ENCODE measurements at places on chromosomes 4 and X. TPM values are rescaled to one million over a fixed set of nuclear protein-coding genes. Genes with fewer than 3 reads are reported as not detected.

The S100P gene
- total RNA-seq: 16.1 TPM

The COPS4 gene
- total RNA-seq: 31.3 TPM

The GAGE13 gene
- not detected for total RNA-seq

The HDX gene
- 5.8 TPM for total RNA-seq

The SNCA gene
- 13.4 TPM for total RNA-seq

The GATA1 gene
- not detected for total RNA-seq

The MSX1 gene
- 38.9 TPM for total RNA-seq

The WNK3 gene
- total RNA-seq: 1.2 TPM

The PRKX gene
- 23.1 TPM for total RNA-seq

The PROM1 gene
- total RNA-seq: 0.35 TPM

The DGKQ gene
- 10.1 TPM for total RNA-seq

The KIAA1210 gene
- not detected for total RNA-seq

The IL3RA gene
- total RNA-seq: 13.3 TPM

The MAGEA6 gene
- total RNA-seq: not detected

The C4orf54 gene
- total RNA-seq: not detected

The KIT gene
- 7.8 TPM for total RNA-seq

The HERC6 gene
- total RNA-seq: 7.7 TPM

The SPANXN3 gene
- not detected for total RNA-seq

The ETNPPL gene
- total RNA-seq: not detected

The KIF4A gene
- total RNA-seq: 0.13 TPM

The AREG gene
- 41.0 TPM for total RNA-seq

The XK gene
- 0.13 TPM for total RNA-seq

The CPEB2 gene
- total RNA-seq: 23.1 TPM

The HTN1 gene
- total RNA-seq: not detected

The MAGEC1 gene
- not detected for total RNA-seq

The FGB gene
- not detected for total RNA-seq

The CTAG2 gene
- not detected for total RNA-seq

The OPRPN gene
- not detected for total RNA-seq

The AADAT gene
- total RNA-seq: 2.0 TPM

The DGAT2L6 gene
- not detected for total RNA-seq

The USP53 gene
- total RNA-seq: 111 TPM

The MAGED4B gene
- total RNA-seq: 7.0 TPM

The MAGEA9B gene
- total RNA-seq: not detected

The FAM149A gene
- 10.1 TPM for total RNA-seq

The PRPS2 gene
- 17.6 TPM for total RNA-seq

The DCAF16 gene
- total RNA-seq: 23.1 TPM

The C4orf51 gene
- total RNA-seq: not detected

All from mesenteric fat pad (tissue), 1 donor.